ENCODE measurements at places on chromosomes 7 and 10.

GRCh38 chr10:76190634-76191270 lies 759.3 kb downstream of the LRMDA start:
- no peak for DNase-seq

DNA sequence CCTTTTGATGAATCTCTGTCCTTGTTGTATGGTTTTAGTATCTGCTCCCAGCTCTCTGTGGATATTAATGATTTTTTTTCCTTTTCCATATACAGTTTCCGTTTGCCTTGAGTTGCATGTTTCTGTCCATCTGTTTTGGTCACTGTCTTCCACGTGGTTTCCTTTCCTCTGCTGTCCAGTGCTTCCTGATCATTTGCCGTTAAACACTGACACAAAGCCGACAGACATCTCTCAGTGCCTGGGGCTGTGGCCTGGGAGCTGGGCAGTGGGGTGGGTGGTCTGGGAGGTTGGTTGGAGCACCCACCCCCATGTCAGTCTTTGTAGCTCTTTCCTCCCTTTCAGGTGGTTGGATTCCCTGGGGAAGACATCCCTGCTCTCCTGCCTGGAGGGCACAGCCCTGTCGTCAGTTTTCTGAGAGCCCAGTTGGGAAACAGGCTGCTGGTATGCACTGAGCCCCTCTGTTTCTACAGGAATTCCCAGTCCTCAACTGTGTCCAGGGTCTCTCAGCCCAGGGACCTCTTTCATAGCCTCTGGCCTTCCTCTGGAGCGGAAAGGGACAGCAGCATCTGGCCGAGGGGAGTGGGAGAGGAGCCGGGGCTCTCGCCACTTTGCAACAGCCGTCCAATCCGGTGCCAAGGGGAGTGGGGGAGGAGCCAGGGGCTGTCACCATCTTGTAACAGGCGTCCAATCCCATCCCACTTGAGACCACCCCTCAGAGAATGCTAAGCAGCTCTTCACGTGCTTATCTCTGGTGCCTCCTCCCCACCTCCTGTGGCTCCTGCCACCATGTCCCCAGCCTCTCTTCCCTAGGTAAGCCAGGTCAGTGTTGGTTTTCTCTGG lies 26.7 kb upstream of the MKI67 start:
- DNase-seq = no peak

GRCh38 chr10:128779416-128779815 lies 653.2 kb upstream of the MKI67 start:
- DNase-seq = no peak

GRCh38 chr10:132395704-132396493 lies 1.1 kb upstream of the PWWP2B start:
- DNase-seq = no peak

- DNase-seq = no peak
These were observed 14.8 kb upstream of the ZC3HAV1 start for GRCh38 chr7:139124084-139124914.

GRCh38 chr7:41133690-41134299 lies 569.1 kb downstream of the INHBA start:
- DNase-seq = no peak

- no peak for DNase-seq
These were observed 71.7 kb downstream of the MAP3K8 start for GRCh38 chr10:30505543-30506298.

DNA sequence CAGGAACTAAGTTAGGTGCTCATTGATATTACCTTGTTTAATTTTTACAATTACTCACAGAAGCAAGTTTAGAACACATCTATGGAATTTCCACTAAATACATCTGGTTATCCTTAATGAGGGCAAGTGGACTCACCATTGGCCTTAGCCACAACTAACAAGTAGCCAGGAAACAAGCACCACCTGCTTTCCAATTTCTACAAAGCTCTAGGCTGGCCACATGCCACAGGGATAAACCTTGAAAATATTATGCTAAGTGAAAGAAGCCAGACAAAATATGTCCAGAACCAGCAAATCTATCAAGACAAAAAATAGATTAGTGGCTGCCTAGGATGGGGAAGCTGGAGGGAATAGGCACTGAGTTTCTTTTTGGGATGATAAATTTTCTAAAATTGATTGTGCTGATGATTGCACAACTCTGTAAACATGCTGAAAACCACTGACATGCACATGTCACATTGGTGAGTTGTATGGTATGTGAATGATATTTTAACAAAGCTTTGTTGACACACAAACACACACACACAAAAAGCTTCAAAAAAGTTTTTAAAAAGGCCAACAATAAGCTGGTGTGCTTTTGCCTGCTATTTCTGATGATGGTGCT lies 179.4 kb downstream of the CPEB3 start:
- no peak for DNase-seq

DNA sequence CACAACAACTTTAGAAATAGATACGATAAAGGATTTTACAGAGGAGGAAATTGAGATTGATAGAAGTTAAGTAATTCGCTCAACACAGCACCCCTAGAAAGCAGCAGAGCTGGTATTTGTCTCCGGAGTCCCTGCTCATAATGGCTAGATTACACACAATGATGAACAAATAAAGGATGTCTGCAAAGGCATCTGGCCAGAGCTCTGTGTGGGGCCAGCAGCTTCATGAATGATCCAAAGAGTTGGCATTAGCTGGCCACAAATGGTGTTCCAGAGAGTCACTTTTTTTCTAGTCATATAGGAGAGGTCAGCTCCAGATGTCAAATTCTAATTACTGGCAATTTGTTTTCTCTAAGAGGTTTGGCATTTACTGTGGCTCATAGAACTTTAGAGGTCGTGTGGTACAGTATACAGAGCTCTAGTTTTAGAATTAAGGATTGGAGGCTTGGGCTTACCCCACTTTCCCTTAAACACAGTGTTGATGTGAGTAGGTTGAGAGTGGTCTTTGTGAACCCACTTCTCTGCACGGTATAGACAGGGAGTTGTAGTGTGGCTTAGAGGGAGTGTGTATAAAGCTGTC lies 186.2 kb downstream of the BICC1 start:
- DNase-seq = no peak

DNA sequence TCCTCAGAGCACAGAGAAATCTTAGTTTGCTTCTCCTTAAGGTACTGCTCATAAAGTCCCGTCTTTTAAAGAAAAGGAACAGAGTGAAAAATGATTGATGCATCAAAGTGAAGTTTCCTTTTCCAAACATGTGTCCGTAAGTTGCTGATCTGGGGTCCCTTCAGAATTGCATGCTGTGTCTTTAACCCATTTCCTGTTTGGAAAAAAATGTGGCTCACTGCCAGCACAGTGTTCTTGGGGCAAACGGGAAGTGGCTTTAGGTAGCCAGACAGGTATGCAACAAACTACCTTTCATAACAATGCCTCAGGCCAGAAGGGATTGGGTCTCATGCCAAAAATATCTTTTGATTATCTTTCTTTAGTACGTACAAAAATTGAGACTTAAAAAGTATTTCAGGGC lies 50.9 kb downstream of the TFAM start:
- DNase-seq = no peak

DNA sequence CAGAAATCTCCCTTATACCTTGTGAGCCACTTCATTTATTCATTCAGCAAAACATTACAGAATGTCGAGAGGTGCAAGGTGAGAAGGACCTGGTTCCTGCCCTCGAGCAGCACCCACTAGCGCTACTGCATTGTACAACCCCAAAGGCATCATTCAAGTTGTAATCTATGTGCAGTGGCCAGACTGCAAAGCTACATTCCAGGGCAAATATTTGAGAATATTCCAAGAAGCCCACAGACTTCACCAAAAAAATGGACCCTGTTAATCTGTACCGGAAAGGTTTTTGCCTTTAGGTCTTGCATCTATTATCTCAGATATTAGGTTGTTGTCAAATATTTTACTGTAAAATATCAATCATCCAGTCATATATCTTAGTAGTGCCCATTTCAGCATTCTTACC lies 295.4 kb upstream of the FZD1 start:
- DNase-seq = no peak

GRCh38 chr7:89887489-89887888 lies 266.8 kb upstream of the STEAP1 start:
- DNase-seq = no peak

DNA sequence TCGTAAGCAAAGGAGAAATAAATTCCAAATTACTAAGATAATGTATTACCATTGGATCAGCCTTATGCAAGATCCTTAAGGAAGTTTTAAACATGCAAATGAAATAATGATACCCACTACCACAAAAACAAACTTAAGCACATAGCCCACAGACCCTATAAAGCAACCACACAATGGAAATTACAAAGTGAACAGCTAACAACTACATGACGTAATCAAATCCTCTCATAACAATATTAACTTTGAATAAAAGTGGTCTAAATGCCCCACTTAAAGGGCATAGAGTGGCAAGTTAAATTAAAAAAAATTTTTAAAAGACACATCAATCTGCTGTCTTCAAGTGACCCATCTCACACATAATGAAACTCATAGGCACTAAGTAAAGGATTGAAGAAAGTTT lies 397.3 kb upstream of the SEMA3A start:
- DNase-seq = no peak

DNA sequence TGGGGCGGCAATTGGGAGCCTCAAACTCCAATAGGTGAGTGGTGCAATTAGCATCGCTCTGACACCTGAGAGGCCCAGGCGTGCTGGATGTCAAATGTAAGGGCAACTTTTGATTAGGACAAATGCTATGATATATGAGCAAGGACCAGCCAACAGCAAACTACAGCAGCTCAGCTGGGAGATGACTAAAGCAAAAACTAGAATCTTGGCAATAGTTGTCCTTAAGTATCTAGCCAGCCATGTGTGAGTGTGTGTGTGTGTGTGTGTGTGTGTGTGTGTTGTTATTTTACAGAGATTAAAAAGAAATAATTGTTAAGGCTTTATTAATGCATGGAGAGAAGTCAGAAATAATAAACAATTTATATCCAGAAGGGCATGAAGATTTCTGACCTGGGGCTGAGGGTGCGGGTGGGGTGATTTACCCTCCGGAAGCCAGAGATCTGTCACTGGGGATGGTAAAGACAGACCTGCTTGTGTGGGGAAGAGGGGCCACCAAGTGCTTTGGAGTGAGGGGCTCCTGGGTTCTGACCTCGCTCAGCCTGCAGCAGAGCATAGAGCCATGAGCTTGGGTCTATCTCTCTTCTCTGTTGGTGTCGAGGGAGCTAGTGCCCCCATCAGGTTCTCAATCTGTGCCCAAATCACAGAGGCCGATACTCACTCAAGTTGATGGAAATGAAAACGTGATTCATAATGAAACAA lies 77.3 kb downstream of the EMX2 start:
- DNase-seq = no peak

- DNase-seq = no peak
These were observed 4.6 kb upstream of the C10orf95 start for GRCh38 chr10:102455893-102456471.

DNA sequence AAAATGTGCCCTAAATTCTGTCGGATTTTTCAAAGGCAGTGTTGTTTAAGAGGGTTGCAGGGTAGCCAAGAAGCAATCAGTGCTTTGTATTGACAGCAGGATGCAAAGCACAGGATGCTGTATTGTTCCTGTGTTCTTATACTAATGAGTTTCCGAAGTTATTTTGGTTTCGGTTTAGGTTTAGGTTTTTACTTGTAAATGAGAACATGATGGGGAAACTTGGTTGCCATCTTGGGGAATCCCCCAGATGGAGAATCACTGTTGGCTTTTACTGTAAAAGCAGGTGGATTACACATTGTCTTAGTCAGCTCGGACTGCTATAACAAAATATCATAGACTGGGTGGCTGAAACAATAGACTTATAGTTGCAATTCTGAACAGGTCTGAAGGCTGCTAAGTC lies 72.1 kb downstream of the INHBA start:
- DNase-seq = no peak

DNA sequence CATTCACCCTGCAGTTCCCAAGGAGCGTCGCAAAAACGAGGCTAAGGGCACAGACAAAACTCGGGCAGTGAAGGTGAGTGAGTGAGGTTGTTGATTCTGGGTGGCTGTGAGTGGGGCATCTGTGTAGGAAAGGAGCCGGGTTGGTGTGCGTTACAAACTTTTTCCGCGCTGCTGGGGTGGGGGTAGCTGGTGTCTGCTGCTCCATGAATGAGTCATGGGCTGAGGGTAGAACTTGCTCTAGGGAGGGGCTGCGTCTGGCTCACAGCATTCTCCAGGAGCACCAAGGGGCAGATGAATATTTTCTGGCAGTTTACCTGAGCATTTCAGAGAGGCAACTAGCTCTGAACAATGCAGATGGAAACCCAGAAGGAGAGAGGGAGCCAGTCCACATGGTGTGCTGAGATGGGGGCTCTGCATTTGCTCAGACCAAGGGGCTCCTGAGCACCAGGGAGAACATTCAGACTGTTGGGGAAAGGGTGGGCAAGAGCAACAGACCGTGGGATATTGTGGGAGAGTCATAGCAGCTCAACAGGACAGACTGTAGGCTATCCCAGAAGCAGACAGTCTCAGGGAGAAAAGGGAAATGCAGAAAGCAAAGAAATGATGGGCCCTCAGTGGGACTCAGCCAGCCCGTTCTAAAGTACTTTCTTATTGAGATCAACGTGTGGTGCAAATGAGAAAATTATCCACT lies 18.8 kb downstream of the NOBOX start:
- DNase-seq = no peak

GRCh38 chr7:142516038-142516501 lies 233.2 kb upstream of the PRSS1 start:
- peak; percentile 40 for DNase-seq

- no peak for DNase-seq
These were observed at the start of gene SAMD9L for GRCh38 chr7:93148144-93148543. Gene SAMD9L, minus strand, starts transcription at chr7:93148385. Its CDS starts 12,414 bp downstream, at chr7:93135971.

GRCh38 chr7:25424113-25424512 lies 195.8 kb upstream of the NPVF start:
- DNase-seq = no peak

DNA sequence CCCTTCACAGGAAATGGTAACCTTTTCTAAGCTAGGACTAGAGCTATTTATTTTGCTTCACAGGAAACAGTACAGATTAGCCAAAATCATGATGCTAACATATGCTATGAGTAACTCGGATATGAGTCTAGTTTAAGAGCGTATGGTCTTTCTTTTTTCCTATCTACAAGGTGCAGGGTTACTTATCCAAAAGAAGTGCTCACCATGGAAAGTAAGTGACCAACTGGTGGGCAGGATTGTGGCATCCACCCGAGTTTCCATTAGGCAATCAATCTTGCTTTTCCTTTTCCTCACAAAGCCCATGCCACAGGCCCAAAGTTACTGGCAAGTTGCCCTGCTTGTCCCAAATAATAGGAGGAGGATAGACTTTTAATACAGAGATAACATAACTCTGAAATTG lies 765.1 kb upstream of the POM121L12 start:
- DNase-seq = no peak
